ENCODE measurements at places on chromosomes 11 and 22.

- DNase-seq: no peak
Measured at GRCh38 chr11:37072538-37073055, 474.6 kb upstream of the RAG2 start.

- no peak for DNase-seq
Measured at GRCh38 chr11:2396471-2396870, 4.1 kb upstream of the TSSC4 start.

DNA sequence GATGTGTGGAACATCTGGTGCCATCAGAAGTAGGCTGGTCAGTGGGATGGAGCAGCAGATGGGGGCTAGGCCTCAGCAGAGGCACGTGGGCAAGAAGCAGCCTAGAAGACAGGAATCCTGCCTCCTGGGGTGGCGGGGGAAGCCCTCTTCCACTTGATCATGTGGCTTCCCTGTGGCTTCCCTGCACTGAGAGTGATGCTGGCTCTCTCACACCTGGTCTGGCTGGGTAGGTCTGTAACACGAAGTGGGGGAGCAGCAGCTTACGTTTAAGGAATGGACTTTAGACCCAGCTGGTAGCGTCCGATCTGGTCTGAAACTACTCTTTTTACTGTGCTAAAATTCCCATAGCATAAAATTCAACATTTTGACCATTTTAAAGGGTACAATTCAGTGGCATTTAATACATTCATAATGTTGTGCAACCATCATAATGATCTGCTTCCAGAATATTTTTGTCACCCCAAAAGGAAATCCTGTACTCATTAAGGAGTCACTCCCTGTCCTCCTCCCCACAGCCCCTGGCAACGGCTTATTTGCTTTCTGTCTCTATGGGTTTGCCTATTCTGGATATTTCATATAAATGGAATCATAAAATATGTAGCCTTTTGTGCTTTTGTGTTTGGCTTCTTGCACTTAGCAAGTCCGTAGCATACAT lies 21.7 kb downstream of the PTPN5 start:
- no peak for DNase-seq

DNA sequence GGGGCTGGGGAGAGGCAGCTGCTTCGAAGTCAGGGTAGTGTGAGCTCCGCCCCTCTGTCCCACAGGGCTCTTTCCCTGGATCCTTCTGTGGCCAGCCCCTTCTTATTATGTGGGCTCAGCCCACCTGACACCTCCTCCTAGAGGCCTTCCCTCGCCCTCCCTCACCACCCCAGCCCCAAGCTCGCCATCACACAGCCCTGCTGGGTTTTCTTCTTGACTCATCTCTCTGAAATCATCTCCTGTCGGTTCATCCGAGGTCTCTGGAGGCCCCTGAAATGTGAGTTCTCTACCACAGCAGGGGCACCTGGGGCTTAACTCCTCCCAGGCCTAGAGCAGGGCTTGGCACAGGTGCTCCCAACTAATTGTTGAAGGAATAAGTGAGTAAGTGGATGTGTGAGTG lies 65.2 kb downstream of the CACNA1I start:
- DNase-seq: no peak

DNA sequence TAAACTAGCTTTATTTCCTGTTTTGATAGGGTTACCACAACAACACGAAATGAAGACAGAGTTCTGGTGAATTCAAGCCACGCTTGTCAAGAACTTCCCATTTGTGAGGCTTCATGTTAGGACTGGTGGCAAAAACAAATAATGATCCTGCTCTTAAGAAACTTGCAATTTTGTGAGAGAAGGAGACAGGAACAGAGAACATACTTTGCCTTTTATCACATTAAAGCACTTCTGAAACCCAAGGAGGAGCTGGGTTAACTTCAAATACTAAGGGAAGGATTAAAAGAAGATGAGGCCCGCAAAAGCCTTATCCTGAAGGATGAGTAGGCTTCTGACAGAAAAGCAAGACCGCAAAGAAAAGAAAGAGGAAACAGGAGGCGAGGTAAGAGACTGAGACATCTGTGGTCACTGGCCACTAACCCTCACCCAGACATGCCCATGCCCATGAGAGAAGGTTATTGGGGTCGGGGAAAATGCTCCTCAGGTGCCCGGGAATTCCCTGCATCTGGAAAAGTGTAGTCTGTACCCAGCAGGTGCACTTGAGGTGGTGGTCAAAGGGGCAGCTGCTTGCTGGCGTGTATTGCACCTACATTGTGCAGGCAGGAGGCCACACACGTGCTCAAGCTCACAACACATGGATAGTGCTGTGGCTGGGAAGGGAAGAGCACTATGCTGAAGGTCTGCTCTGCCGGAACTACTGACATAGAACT lies 50.5 kb downstream of the MAPK1 start:
- no peak for DNase-seq

Data from NCI-H748 treated with DMSO at 0.1 percent for 48 hours (cell line).